ENCODE measurements at places on chromosomes 12 and 14.

GRCh38 chr12:93484315-93484981 is 17.1 kb downstream of the MRPL42 start:
- DNase-seq, result no peak

DNA sequence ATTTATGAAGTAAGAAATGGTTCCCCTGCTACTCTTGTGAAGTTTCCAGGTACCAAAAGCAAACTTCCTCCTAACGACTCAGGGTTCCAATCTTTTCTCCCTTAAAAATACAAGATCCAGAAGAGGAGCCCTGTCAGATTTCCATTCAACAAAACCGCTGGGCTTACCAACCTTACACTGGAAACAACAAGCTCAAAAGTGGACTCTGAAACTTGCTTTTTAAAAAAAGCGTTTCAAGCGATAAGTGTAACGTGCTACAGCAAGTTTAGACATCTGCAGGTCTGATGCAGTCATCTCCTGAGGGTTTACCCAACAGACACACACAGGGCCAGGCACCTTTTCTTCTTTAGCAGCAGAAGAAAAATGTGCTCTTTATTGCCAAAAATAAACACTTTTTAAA is 6.9 kb upstream of the CREBL2 start:
- no peak for DNase-seq

DNA sequence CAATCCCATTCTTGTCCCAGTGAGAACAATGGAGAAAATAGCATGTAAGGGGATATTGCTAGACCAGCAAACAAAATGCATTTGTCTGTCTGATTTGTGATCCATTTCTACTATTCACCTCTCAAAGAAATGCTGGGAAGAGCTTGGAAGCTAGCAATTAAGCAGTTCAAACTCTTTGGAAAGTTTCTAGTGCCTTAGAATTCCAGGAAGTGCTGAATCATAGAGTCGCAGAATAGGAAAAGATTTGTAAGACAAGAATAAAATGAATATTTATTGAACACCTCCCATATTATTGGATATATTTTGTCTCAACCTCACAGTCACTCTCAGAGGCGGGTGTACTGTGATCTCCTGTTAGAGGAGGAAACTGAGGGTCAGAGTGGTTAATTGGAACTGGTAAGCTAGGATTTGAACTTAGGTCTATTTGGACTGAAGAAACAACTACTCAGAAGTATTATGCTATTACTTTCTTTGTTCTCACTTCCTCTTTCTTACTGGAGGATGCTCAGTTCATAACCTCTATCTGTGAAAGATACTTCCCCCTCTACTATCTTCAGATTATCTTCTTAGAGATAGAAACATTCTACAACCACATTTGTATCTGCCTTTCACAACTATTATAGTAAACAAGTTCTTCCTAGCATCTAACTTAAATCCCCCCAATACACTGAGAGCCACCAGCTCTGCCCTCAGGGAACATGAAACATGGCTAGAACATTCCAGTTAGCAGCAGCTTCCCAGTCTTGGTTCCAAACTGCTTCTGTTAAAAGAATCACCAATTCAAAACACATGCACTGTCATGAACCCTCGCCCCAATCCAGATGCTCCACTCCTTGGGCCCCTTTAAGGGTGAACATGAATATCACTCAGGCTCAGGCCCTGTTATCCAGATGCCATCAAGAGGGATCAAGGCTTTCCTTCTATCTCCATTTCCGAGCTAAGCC is 64.2 kb downstream of the DRAM1 start:
- DNase-seq, result no peak

DNA sequence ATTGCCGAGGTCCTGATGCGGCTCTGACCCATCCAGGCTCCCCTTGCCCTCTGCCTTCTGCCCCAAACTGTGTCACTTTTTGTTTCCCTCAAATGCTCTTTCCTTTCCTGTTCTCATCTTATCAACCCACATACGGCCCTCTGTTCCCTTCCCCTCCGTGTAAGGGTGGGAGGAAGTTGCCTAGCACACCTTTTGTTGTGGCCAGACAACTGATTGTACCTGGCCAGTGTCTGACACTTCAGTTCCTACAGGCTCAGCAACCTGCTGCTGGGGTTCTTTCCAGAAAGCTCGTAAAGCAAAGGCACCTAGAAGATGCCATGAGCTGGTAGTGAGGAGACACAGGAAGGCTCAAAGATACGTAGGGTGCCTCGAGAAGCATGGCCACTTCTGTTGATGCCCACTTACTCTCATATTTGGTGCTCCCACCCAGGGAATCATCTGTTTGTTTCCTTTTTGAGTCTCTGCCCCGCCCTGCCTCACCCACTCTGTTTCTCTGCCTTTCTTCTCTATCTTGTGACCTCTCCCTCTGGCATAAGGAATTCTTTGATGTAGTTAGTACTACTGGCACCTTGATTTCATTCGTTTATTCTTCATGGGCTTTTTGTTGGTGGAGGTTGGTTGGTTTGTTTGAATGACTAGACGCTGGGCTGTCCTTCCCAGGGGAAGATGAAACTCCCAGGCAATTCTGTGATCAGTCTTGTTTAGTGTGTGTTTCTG is 152.4 kb upstream of the FKBP4 start:
- no peak for DNase-seq

DNA sequence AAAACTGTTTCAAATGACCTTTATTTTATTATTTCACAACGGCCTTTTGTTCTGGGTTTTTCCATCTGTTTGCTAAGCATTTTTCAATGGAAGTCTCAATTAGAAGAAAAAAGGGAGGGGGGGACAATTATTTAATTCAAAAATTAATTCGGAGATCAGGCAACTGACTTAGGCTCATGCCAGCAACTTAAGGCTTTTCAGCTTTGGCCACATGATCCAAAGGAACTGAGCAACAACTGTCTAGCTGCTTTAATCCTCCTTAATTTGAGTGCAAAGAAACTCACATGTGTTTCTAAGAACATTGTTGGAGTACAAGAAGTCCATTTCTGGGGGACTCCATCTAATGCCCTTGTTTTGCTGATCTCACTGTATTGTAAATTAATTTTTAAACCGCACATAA is 188.0 kb downstream of the EXOC5 start:
- no peak for DNase-seq

GRCh38 chr12:57255916-57256315 is 4.9 kb upstream of the STAC3 start:
- DNase-seq, result no peak

GRCh38 chr14:53325176-53325806 is 172.2 kb upstream of the DDHD1 start:
- DNase-seq, result no peak

- DNase-seq, result no peak
Observed at GRCh38 chr12:22217556-22217955, 117.0 kb downstream of the ST8SIA1 start.

- DNase-seq, result no peak
Observed at GRCh38 chr12:120367924-120368788, 808 bp downstream of the MSI1 start.

- no peak for DNase-seq
Observed at GRCh38 chr12:107929436-107929835, 154.9 kb downstream of the ASCL4 start.
